ENCODE measurements at places on chromosomes 6 and 20.

GRCh38 chr6:169200893-169201514 lies 52.6 kb downstream of the THBS2 start:
- no peak for DNase-seq

GRCh38 chr6:147858421-147858820 lies 349.9 kb downstream of the SAMD5 start:
- DNase-seq, result no peak

GRCh38 chr20:14745830-14746229 lies 408.4 kb upstream of the FLRT3 start:
- DNase-seq, result no peak

- DNase-seq, result no peak
Observed at GRCh38 chr6:2765896-2766766, 938 bp downstream of the WRNIP1 start.

DNA sequence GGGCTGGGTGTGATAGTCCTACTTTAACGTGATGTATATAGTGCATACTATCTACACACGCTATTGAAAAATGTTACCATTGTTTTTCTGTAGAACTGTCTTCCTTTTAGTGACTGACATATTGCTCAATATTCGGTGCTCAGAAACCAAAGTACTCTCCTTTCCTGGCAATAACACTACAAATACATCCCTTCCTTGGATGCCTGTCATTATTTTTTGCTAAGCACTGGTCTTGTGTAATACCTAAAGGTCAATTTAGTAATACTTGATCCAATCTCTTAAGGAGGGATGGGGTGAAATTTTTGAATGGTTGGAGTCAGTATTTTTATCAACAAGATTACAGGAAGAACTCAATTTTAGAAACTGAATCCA lies 23.9 kb downstream of the CNR1 start:
- DNase-seq, result no peak

- no peak for DNase-seq
Observed at GRCh38 chr20:9490161-9490560, 24.2 kb upstream of the LAMP5 start.

DNA sequence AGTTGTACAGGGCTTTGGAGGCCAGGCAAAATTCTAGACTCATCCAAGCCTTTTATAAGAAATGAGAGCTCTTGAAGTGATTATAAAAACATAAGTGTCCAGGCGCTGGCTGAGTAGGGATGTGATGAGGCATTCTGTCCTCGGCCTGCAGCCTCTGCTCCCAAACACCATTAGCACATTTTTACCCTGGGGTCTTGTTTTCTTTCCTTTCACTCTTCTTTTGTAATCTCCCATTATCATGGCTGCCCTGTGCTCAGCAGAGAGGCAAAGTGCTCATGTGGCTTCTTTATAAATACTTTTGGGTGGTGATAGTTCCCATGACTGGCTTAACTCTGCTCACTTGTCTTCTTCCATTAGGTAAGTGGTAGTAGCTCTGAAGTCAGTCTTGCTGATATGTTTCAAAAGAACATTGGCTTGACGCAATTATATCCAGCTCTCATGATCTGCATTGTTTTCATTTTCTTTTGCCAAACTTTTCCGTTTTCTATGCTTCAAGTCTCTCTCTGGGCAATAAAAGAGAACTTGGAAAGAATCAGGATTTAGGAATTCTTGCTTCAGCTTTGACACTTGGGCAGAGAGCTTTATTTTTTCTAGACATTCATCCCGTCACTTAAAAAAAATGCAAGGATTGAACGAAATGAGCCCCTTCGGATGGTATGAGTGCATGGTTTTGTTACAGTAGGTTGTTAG lies 61.1 kb downstream of the CAP2 start:
- no peak for DNase-seq

DNA sequence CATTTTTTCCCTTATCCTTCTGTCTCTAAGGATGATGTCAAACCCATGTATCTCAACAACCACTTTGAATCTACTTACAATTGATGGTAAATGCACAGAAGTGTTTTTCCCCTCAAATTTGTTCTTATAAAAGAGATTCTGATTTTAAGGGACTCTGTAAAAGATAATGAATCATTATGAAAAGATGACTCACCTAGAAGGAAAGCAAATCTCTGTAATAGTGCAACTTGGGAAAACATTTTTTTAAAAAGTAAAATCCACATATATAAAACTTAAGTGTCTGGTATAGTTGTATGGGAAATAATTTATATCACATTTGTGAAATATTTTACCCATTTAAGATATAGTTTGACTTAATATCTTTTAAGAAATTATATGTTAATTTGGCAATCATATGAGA lies 137.0 kb downstream of the TINAG start:
- DNase-seq, result no peak

DNA sequence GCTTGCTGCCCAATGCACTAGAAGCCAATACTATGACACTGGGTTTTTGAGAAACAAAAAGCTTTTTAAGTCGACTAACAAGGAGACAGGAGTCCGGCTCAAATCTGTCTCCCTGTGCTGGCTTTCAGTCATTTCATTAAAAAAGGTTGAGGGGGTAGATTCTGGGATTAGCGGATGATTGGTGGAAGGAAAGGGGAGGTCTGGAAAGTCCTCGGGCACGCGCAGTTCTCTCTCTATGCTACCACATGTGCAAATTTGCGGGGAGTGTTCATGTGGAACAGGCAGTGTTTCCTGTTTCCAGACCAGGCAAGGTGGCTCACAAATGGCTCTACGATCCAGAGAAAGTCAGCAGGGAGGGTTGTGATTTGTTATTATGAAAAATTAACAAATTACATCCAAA lies 89.1 kb upstream of the TOX2 start:
- DNase-seq, result no peak

DNA sequence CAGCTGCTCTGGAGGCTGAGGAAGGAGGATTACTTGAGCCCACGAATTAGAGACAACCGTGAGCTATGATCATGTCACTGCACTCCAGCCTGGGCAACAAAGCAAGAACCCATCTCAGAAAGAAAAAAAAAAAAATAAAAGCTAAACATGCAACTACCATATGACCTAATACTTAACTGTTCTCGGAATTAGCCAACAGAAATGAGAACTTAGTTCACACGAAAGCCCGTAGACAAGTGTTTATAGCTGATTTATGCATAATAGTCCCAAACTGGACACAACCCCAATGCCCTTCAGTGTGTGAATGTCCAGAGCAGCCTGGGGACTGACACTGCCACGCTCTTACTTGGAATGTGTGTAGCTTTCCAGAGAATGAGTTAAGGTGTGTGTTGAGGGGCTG lies 211.5 kb upstream of the PROKR2 start:
- DNase-seq, result no peak

- DNase-seq, result no peak
Observed at GRCh38 chr6:137723273-137724017, 143.6 kb upstream of the TNFAIP3 start.

DNA sequence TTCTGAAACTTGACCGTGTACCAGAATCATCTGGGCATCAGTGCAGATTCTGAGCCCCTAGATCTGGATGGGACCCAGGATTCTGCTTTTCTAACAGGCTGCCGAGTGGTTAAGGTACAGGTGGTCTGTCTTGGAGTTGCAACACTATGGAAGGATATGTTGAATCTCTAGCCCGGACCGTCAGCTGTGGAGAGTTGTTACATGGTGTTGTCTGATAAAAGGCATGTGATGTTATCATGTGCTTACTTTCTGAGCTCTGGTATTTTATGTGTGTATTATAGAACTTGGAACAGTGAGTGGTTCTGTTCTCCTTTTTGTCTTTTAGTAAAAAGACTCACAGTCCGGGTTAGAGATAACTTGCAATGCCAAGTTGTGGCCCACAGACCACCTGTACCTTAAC lies 123.0 kb downstream of the JARID2 start:
- DNase-seq, result no peak

- DNase-seq, result no peak
Observed at GRCh38 chr6:34697544-34697836, 923 bp upstream of the ILRUN start.

DNA sequence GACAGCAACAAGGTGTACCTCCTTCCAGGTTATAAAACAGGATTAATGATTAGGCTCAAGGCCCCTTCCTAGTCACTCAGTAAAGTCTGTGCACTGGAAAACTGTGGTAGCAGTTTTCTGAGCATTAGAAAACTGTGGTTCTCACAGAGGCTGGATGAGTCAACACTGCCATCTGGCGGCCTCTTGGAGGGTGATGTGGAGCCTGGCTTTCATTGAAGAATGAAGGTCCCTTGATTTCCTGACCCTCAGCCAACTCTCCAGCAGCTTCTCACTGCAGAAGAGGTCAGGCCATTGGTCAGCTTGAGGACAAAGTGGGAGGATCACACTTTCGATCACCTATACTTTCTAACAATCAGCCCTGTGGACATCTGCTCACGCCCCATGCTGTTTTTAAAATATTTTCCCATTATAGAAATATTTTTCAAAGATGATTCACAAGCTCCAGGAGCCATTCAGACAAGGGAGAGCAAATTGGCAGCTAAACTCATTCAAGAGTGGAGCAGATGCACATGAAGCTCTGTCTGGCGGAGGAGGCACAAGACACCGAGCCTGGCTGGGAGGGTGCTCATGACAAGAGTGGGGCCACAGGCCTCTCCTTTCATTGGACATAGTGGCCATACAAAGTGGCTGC lies 23.2 kb downstream of the PSMB1 start:
- DNase-seq, result peak; percentile 49

DNA sequence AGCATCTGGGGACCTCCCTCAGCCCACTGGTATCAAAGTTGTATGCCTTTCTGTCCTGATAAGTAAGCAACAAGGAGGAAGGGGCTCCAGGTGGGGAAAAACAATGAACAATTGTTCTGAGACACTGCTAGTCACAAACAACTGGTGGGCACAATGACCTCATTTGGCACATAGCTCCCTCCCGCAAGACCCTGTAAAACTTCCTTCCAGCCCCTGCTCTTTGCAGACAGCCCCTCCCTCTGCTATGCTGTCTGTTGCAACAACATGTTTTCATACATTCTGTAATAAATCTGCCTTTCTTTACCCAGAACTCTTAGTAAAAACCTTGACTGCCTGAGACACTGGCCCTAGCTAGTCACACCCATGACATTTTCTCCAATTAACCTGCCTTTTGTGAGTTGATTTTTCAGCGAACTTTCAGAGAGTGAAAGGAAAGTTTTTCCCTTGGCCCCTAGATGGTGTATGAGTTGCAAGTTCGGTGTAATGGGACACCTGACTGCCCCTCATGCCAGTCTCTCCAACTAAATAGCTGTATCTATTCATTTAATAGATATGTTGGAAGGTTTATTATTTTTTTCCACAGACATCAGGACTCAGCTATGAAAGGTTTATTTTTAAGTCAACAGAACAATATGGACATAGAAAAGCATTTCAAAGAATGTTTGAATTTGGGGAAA lies 142.3 kb upstream of the SLC22A16 start:
- DNase-seq, result no peak

GRCh38 chr6:5998711-5999687 lies 7.7 kb downstream of the NRN1 start:
- no peak for DNase-seq

DNA sequence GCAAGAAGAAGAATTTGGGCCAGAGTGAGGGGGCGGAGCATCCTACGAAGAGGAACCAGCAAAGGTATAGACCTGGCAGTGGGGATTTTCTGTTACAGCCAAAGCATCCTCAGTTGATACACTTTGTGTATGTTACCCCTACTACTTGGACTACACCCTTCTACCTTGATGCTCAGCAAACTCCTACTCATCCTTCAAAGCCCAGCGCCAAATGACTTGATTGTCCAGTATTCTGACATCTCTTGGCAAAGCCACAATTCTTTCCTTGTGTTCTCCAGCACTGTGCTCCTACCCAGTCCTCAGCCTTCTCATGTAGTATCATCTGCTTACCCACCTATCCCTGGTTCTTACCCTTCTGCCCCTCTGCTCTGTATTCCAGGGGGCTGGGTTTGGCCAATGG lies 21.7 kb upstream of the CTNNBL1 start:
- DNase-seq, result no peak

- peak; percentile 18 for DNase-seq
Observed at GRCh38 chr6:116461932-116462885, 1.0 kb downstream of the CALHM6 start.

DNA sequence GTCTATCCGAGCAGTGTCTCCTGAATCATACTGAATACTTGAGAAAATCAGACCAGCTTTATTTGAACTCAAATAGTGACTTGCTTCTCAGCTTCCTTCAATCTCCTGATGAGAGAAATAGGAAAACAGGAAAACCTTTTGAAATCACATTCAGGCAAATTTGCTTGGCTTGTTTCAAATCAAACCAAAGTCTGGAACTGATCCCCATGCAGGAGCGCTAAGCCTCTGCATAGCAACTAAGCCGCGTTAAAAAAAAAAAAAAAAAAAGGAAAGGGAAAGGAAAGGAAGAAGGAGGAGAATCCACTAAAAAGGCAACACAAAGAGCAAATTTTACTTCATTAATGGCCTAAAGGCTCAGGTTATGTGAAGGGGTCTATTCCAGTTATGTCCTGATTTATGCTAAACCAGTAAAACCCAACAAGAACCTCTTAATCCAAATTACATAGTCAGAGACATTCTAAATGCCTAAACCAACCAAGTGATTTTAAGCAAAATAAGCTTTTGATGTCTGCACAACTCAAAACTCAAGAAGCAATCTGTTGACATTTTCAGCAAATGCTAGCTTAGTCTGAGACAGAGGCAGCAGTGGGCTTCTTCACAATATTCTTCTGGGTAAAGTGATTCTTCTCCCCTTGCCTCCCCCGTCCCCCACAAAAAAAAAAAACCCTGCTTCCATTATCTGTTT lies 112.5 kb downstream of the SOBP start:
- no peak for DNase-seq

- DNase-seq, result no peak
Observed at GRCh38 chr6:116313101-116313776, 33.5 kb upstream of the TSPYL1 start.

GRCh38 chr6:167568407-167569024 lies 243.6 kb downstream of the TTLL2 start:
- no peak for DNase-seq

DNA sequence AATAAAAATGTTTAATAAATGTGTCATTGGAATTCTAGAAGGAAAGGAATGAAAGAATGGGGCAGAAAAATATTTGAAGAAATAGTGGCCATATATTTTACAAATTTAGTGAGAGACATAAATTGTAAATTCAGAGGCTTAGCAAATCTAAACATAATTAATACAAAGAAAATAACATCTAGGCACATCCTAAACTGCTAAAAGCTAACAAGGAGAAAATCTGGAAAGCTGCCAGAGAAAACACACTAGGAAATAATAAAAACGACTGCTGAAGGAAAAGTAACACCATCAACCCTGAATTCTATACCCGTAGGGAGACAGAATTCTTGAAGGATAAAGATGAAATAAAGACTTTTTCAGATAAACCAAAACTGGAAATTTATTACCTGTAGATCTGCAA lies 23.8 kb downstream of the CYB5R4 start:
- DNase-seq, result no peak

- no peak for DNase-seq
Observed at GRCh38 chr6:137550535-137550934, 56.3 kb upstream of the OLIG3 start.

Measured in stimulated activated CD4-positive, alpha-beta T cell treated with anti-CD3 and anti-CD28 coated beads, TNF-alpha, amount 100 ng/mL, for 1 hour (primary cell).